ENCODE measurements at places on chromosomes 3 and 15. TPM values are rescaled to one million over a fixed set of nuclear protein-coding genes. Genes with fewer than 3 reads are reported as not detected.

DNA sequence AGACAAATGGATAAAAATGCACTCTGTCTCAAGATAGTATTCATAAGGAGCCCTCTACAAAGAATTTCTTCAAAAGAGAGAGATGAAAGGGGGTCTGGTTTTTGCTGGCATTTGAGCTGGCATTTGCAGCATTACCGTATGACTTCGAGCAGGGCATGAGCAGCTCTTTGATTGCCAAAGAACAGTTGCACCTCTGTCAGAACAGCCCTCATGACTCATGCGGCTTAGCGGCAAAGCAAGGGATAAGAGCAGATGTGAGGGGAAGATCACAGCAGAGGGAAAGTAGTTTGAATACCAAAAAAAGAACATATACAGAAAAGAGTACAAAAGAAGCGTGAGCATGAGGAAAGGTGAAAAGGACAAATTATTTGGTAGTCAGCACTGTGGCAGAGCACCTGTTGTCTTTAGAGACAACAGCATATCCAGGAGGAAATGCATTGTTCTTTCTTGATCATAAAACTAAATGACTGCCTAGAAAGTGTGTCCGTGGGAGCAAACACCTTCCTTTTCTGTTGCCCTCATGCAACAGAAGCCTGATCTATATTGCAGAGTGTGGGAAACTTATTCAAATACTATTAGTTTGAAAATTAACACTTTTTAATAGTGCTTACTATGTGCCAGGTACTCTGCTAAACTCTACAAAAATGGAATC, 80.5 kb upstream of the SLC24A5 start:
- no peak for DNase-seq

DNA sequence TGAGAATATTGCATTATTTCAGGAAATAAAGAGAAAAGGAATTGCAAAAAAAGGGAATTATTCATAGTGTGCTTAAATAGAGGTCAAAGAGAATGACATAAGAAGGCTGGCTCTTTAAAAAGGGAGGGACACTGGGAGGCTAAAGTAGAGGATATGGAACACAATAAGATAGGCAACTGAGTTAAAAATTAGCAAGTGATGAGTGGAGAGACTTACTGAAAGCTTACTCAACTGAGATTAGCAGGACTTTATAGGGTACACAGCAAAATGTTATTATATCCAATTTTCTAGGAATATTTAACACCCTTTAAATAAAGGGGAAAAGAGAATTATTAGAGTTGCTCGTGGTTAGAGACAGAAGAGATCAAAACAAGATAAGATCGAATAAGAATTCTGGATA, 375.2 kb downstream of the LSAMP start:
- DNase-seq, result no peak

ISLR gene
- total RNA-seq, result not detected

DNA sequence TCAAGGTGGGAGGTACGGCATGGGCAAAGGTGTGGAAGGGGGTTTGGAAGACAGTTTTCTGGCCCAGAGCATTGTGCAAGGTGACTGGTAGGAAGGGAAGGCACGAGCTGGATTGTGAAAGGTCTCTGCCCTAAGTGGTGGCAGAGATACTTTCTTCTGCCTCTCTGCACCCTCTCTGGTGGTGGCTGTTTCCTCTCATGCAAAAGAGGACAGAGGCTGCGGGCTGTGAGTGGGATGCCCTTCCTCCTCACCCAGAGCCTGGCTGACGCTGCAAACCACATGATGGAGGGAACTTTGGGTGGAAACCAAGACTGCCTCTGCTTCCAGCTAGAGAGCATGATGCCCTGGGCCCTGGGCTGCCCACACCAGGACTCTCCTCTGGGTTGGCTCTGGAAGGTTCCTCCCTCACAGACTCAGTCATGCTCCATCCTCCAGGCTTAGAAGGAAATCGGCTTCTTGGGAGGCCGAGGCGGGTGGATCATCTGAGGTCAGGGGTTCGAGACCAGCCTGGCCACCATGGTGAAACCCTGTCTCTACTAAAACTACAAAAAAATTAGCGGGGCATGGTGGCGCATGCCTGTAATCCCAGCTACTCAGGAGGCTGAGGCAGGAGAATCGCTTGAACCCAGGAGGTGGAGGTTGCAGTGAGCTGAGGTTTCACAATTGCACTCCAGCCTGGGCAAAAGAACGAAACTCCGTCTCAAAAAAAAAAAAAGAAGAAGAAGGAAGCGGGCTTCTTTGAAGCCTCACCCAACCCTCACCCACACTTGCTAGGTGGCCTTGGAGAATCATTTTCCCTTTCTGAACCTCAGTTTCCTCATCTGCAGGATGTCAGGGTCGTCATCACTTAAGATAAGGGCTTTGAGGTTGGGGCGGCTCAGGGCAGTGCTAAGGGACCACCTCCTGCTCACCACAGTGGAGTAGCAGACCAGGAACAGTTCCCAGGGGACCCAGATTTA, 8.3 kb downstream of the PSTPIP1 start:
- DNase-seq, result peak; percentile 78

DNA sequence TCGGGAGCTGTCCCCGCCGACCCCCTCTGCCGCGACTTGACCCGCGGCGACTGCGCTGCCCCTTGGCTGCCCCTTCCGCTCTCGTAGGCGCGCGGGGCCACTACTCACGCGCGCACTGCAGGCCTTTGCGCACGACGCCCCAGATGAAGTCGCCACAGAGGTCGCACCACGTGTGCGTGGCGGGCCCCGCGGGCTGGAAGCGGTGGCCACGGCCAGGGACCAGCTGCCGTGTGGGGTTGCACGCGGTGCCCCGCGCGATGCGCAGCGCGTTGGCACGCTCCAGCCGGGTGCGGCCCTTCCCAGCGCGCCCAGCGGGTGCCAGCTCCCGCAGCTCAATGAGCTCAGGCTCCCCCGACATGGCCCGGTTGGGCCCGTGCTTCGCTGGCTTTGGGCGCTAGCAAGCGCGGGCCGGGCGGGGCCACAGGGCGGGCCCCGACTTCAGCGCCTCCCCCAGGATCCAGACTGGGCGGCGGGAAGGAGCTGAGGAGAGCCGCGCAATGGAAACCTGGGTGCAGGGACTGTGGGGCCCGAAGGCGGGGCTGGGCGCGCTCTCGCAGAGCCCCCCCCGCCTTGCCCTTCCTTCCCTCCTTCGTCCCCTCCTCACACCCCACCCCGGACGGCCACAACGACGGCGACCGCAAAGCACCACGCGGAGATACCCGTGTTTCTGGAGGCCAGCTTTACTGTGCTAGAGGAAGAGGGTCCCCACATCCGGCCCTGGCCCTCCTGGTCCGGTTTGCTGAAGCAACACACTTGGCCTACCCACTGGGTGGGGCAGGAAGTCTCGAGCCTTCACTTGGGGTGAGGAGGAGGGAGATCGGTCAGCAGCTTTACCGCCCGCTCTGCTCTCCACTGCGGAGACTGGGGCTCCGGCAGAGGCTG, at the start of gene RASSF1:
Gene RASSF1, minus strand, starts transcription at position 389 of the 882 bp plus-strand sequence. Its CDS starts 31 bp downstream, at position 358.
- peak; percentile 86 for DNase-seq
